Stimulated activated CD8-positive, alpha-beta memory T cell treated with anti-CD3 and anti-CD28 coated beads, Interleukin-15, amount 100 ng/mL, for 24 hours (primary cell): ENCODE measurements at places on chromosomes 7 and 10.

DNA sequence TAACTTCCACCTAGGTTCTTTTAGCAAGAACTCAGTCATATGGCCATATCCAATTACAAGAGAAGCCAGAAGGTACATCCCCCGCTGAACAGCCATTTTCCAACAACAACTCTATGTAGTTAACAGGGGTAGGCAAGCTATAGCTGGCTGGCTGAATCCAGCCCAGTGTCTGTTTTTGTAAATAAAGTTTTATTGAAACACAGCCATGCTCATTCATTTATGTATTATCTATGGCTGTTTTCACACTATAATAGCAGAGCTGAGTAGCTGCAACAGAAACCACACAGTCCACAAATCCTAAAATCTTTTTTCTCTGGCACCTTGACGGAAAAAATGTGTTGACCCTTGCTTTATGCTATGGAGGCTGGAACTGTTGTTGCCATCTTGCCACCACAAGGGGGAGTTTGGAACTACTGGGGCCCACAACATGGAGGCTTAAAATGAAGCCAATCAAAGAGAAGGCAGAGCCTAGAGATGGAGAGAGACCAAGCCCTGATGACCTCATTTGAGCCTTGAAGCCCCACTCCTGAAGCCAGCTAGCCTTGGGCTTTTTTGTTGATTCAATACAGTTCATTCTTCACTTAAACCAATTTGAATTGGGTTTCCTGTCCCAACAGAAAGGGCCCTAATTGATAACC, 33.3 kb upstream of the XPNPEP1 start:
- no peak for DNase-seq

GRCh38 chr7:32618987-32619386, 123.7 kb downstream of the AVL9 start:
- DNase-seq, result no peak

DNA sequence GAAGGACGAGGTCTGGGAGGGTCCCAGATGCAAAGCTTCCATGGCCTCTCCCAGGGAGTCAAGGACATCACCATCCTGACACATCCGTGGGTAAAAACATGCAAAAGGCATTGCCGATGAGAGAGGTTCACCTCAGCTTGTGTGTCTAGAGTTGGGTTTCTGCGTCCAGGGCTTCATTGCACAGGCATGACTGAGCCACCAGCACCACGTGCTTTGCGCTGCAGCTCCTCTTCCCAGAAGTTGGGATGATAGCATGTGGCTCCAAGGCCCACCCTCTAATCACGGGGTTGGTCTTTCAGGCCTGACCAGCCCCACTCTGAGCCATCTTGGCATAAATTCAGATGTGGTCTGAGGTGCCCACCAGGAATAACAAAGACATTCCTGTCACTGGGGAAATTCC, 7.1 kb upstream of the RASGEF1A start:
- DNase-seq, result no peak

GRCh38 chr7:132451161-132451560, 125.1 kb downstream of the PLXNA4 start:
- no peak for DNase-seq

DNA sequence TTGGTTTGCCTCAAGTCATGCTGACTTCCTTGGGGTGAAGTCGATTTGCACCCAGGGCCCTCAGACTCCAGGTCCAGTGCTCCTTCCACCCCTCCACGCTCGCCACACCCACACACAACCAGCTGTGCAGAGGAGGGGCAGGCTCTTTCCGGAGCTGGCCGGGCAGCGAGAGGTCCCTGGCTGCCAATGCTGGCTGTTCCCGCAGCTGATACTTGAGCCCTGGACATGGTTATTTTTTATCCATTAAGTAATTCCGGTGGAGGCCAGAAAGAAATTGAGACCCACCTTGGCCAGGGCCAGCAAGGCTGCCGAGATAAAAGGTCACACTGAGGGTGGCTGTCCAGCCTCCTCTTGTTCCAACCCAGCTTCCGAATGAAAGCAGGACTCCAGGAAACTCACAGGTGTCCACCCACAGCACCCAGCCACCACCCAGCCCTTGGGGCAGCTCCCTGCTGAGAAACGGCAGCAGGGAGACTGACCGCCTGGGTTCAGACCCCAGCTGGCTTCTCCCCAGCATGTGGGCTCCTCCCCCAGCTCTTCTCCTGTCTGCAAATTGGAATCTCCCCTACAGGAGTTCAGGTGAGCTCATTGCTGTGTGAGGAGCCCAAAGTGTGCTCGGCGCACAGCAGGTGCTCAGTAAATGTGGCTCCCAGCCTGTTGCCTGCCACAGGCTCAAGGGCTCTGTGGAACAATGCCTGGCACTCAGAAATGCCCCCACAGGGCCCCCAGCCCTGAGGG, 77.8 kb downstream of the PDGFA start:
- no peak for DNase-seq

DNA sequence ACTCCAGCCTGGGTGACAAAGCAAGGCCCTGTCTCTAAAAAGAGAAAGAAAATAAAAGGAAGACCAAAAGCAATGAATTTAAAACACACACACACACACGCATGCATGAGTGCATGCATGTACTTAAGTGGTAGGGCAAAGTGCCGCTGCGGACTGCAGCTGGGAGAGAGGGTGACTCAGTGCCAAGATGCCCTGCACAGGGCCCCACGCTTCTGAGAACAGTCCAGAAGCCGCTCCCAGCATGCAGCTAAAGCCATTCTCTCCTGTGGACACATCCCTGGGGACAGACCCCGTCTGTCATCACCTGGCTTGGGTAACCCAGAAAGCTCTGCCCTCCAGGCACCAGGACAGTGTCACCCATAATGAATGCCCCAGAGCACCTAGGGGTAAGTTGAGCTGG, 61.0 kb upstream of the MYL10 start:
- DNase-seq, result no peak

- DNase-seq, result no peak
Measured at GRCh38 chr7:20330928-20331909, 519 bp downstream of the ITGB8 start.

DNA sequence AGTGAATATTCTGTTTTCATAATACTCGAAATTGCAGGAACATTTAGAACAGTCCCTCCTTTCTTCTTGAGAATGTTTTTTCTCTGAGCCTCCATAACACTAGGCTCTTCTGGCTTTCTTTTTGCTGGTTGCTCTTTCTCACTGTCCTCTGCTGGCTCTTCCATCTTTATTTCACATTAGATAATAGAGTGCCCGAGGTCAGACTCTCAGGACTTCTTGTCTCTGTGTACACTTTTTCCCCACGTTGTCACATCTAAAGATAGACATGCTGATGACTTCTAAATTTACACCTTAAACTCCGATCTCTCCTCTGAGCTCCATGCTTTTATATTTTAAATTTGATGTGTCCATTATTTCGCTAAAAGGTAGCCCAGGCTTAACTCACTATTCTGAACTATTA, 15.4 kb upstream of the LRRN3 start:
- DNase-seq, result no peak

GRCh38 chr7:22372863-22373262, 15.9 kb upstream of the RAPGEF5 start:
- DNase-seq, result no peak

GRCh38 chr10:77106676-77107075, 530.9 kb downstream of the KCNMA1 start:
- no peak for DNase-seq

GRCh38 chr10:79191951-79192676, 123.3 kb downstream of the ZMIZ1 start:
- no peak for DNase-seq

DNA sequence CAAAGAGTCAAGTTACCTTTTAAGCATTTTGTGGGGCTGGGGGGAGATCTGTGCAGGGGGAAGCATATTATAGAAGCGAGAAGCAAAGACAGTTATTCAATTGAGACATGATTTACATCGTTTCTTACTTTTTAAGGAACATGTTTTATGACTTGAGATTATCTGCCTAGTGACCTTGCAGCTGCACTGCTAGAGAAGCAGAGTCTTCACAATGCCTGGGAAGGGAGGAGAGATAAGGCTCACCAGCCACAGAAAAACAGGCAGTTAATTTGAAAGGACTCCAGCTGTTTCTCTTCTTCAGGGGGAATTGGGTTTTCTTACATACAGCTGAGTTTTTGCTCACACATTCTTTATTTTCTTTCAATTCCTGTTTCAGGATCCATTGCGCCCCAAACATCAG, 31.0 kb downstream of the PHYH start:
- no peak for DNase-seq

DNA sequence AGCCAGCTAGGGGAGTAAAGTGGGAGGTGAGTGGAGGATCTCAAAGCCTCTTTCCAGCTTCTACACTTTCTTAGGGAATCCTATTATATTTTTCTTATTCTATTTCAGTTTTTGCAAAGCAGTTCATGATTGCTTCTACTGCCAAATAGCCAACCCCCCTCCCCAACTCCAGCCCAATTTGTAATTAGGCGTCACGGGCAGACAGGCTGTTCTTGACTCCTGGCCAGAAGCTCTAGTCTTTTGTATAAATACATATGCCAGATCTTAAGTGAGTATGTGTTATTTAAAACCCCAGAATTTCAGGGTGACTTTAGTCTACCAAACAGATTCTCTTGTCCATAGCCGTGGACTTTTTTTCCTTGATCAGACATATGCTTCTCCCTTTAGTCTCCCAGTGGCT, 255.2 kb downstream of the BUB3 start:
- DNase-seq, result no peak

- no peak for DNase-seq
Measured at GRCh38 chr10:3109196-3109595, 41.8 kb downstream of the PFKP start.

- DNase-seq, result no peak
Measured at GRCh38 chr10:83965473-83965872, 173.8 kb upstream of the GHITM start.

DNA sequence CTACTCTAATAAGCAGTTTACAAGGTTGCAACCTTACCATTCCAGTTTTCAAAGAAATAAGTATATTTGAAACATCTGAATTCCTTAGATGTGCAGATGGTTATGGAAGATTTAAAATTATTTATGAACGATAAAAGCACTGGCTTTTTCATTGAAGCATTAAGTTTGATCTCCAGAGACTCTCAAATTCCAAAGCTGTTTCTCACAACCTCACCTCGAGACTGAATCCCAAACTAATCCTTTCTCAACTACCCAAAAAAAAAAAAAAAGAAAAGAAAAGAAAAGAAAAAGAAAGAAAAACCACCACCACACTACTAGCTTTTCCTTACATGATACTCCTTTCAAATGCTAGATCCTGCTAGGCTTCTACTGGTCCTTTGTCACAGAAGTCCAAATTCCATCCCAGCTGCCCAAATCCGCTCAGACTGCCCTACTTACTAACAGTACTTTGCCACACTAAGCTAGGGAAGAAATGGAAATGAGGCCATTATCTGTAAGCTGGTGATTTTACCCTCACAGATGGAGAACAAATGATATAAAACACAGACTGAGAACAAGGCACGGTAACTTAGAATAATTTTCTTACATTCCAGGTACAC, 100.6 kb upstream of the CDK1 start:
- DNase-seq, result no peak

DNA sequence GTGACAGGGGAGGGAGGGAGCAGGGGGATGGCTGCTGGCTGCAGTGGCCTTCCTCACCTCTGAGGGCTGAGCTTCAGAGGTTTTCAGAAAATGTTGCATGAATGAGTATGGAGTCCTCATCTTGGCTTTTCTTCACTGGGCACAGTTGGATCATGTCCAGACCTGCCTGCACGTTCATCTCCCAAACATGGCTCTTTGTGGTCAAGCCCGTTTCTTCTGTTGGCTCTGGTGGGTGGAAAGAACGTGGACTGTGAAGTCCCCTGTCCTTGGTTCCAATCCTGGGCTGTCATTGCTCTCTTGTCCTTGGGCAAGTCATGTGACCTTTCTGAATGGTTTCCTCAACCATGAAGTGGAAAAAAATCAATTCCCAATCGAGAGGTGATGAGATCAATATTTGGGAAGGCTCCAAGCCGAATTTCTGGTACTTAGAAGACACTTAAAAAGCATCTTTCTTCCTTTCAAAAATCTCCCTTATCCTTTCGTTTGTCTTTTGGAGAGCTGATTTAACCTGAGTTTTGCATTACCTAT, 34.5 kb downstream of the TSPAN14 start:
- DNase-seq, result no peak

- DNase-seq, result no peak
Measured at GRCh38 chr7:155213955-155214740, 83.5 kb upstream of the INSIG1 start.

DNA sequence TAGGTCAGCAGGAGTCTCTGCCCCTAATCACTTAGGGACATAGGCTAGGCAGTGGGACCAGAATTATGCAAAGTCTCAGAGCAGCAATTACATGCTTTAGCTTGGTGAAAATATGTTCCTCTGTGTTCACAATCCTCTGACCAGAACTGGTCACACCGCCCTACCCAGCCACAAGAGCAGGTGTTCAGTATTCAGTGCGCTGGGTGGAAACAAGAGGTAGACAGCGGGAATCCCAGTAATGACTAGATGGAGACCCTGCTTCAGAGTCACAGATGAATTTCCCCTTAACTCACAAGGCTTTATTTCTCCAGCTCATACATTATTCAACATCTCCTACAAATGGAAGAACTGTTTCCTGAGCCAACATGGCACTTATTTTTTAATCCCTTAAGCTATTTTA, 763.7 kb upstream of the POM121L12 start:
- no peak for DNase-seq

GRCh38 chr10:54587971-54588370, 213.1 kb downstream of the PCDH15 start:
- no peak for DNase-seq

- DNase-seq, result no peak
Measured at GRCh38 chr7:83649701-83650100, 762 bp upstream of the SEMA3E start.

DNA sequence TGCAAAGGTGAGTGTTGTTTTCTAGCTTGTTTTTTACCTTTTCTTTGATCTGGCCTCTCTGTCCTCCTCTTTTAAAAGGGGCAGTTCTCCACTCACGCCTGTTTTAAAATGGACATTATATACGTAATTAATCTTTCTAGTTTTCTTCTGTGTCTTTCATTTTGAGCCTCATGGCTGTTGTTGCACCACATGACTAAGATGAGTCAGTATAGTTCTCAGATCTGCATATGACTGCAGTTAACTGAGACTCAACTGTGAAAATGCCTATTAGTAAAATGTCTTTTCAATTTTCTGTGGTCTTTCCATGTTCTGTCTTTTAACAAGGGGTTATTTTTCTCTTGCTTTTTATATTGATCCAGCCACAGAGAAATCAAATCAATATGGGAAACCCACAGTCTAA, 296.1 kb downstream of the CDK14 start:
- DNase-seq, result no peak

DNA sequence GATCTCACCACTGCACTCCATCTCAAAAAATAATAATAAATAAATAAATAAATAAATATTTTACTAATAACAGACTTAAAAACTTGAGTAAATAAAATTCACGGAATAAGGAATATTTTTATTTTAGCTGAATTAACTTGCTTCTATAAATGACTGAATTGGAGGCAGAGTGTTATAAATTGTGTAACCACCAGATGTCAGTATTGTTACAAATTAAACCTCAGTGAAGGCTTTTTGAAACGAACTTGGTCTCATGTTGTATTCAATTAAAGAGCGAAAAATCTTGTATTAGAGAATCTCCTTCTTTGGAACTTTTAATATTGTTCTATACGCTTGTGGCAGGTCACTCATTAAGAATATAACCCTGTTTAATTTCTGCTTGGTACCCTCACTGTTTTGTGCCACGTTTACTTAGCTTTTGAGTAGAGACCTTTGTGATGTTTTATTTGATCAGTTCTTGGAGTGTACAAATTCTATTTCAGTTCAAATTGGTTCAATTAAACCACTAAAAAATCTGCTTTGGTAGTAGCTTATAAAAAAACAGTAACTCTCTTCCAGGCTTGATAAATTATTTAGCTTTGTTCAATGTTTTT, 45.6 kb upstream of the SCIN start:
- no peak for DNase-seq
